ENCODE measurements at places on chromosomes 6 and 20. TPM values are rescaled to one million over a fixed set of nuclear protein-coding genes. Genes with fewer than 3 reads are reported as not detected.

Gene ADGRG6
- total RNA-seq = 2.5 TPM

Gene NKX2-2
- 0.11 TPM for total RNA-seq

DNA sequence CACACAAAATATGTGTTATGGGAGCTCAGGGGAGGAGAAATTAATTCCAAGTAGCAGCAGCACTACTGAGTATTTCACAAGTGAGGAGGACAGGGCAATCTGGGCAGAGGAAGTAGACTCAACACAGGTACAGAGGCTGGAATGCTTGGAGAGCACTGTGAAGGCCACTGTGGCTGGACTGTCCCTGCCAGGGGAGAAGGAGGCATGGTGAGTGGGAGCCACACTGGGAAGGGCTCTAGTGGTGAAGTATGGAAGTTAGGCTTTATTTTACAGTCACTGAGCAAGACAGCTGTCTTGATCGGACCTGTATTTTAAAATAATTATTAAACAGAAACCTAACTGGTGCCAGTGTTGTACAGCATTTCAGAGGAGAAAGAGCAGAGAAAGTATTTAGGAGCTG is 28.8 kb downstream of the FAM229B start:
- no peak for DNase-seq
- H3K27ac ChIP-seq = peak overlapping the region; percentile 23
- H3K4me1 ChIP-seq = no peaks in the 10 kb centered on the region
- no peaks in the 10 kb centered on the region for H3K36me3 ChIP-seq
- H3K4me3 ChIP-seq = no peak overlapping the region
- H3K27me3 ChIP-seq = no peaks in the 10 kb centered on the region

Gene TENT5A
- total RNA-seq = 1.6 TPM

Gene NKAIN4
- 20.9 TPM for total RNA-seq

DNA sequence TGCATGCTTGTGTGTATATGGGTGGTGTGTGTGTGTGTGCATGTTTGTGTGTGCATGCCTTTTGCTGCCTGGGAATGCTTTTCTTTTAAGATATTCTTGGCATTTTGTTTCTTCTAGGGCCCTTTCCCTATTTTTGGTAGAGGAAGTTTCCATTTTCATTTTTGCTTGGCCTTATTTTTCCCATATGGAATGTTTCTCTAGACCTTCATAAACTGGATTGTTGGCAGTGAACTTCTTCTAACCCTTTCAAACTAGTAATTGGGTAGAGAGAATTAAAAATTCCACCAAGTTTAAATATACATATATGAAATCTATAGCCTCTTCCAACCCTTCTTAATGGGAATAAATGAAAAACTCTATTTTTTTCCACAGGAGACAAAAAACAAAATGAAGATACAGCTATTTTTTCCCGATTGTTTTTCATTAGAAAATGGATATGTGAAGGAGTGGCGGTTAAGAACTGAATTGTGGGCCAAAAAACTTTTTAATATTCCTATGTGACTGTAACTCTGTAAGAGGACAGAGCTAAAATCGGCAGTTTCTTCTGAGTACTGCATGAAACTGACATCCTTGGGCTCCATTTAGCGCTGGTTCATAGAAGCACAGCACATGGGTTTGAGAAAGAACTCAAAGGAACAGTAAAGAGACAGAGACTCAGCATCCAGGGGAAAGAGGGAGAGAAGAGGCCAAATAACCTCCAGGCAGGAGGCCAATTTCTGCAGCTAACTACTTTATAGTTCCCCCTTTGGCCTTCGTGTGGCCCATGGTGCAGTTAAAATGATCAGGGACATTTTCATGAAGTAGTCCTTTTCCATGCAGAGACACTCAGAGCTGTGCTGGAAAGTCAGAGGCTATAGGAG is 102.1 kb downstream of the TMEM170B start:
- DNase-seq = no peak
- H3K4me3 ChIP-seq = no peak overlapping the region
- no peaks in the 10 kb centered on the region for H3K27me3 ChIP-seq
- no peak overlapping the region for H3K27ac ChIP-seq
- peaks cover 10% of the 10 kb centered on the region for H3K36me3 ChIP-seq

All from H9 (cell line).